CD4-positive, alpha-beta T cell treated with Interleukin-12 subunit alpha and Interleukin-12 subunit beta, for 1 hour (primary cell): ENCODE measurements at places on chromosomes 2 and 18.

GRCh38 chr2:3535794-3536681 is 16.7 kb upstream of the ADI1 start:
- DNase-seq: no peak

GRCh38 chr2:204325468-204325867 is 219.8 kb upstream of the PARD3B start:
- DNase-seq: peak; percentile 63

GRCh38 chr2:66568650-66569300 is 133.8 kb downstream of the MEIS1 start:
- no peak for DNase-seq

GRCh38 chr2:240257940-240258580 is 117.6 kb upstream of the OTOS start:
- no peak for DNase-seq

- no peak for DNase-seq
Observed at GRCh38 chr2:10164601-10165000, 42.1 kb downstream of the RRM2 start.

- DNase-seq: no peak
Observed at GRCh38 chr18:57331718-57332117, 20.6 kb upstream of the ST8SIA3 start.
